A549 treated with DMSO at 1 μM for 4 hours (cell line): ENCODE measurements at places on chromosomes 3 and 15. TPM values are rescaled to one million over a fixed set of nuclear protein-coding genes. Genes with fewer than 3 reads are reported as not detected.

Gene INSYN1
- 1.4 to 2.6 TPM (median 2.1 TPM) in 5 replicates for total RNA-seq

Gene DUOXA2
- total RNA-seq = not detected in 5 replicates

Gene SCAMP2
- 60.9 to 73.2 TPM (median 67.6 TPM) in 5 replicates for total RNA-seq

Gene MUC20
- 0.36 to 1.1 TPM (median 0.57 TPM) in 5 replicates for total RNA-seq

Gene DNAH12
- 0.07 to 0.12 TPM (median 0.09 TPM) in 4 of 5 replicates, not detected in the other for total RNA-seq

Gene STRIT1
- total RNA-seq = not detected in 5 replicates

Gene ZNF501
- total RNA-seq = not detected in 5 replicates

Gene CHD2
- 27.1 to 35.5 TPM (median 31.3 TPM) in 5 replicates for total RNA-seq

Gene EOMES
- 1.3 to 2.4 TPM (median 2.1 TPM) in 5 replicates for total RNA-seq

Gene LMAN1L
- total RNA-seq = not detected in 5 replicates

Gene CMC1
- total RNA-seq = 43.2 to 51.9 TPM (median 50.8 TPM) in 5 replicates

Gene GPR27
- 2.6 to 4.0 TPM (median 3.1 TPM) in 5 replicates for total RNA-seq

Gene EBLN2
- 0.38 to 0.57 TPM (median 0.51 TPM) in 5 replicates for total RNA-seq

Gene CLDN11
- 0.07 to 0.24 TPM (median 0.13 TPM) in 4 of 5 replicates, not detected in the other for total RNA-seq

Gene STXBP5L
- not detected in 5 replicates for total RNA-seq

Gene CSPG5
- 0.77 to 1.3 TPM (median 1.0 TPM) in 5 replicates for total RNA-seq

Gene ECE2
- not detected in 5 replicates for total RNA-seq

Gene CIB2
- 24.8 to 32.3 TPM (median 28.4 TPM) in 5 replicates for total RNA-seq

Gene CASR
- not detected in 5 replicates for total RNA-seq

Gene TBCCD1
- total RNA-seq = 6.6 to 7.8 TPM (median 7.3 TPM) in 5 replicates
